Hematopoietic multipotent progenitor cell treated with erythropoietin and hydrocortisone succinate and interleukin-3 and kit ligand, for 8 days (in vitro differentiated cells): ENCODE measurements at places on chromosomes 6 and 20.

- no peak for DNase-seq
These were observed 59.4 kb downstream of the GCNT2 start for GRCh38 chr6:10580570-10580969.

DNA sequence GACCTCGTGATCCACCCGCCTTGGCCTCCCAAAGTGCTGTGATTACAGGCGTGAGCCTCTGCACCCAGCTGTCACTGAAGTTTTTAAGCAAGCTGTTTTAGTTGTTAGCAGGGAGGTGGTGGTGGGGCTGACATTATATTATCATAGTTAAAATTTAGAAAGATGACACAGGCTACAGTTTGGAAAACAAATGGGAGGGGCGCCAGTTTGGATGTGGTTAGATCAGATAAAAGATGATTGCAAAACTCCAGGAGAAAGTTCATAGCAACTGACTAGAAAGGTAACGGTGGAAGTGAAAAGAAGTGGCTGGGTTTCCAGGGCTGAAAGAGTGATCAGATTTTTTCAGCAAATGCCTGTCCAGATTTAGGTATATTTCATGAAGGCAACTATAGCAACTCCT is 311.9 kb upstream of the CITED2 start:
- DNase-seq: no peak

GRCh38 chr6:46010270-46010669 is 5.4 kb downstream of the CLIC5 start:
- DNase-seq: no peak

DNA sequence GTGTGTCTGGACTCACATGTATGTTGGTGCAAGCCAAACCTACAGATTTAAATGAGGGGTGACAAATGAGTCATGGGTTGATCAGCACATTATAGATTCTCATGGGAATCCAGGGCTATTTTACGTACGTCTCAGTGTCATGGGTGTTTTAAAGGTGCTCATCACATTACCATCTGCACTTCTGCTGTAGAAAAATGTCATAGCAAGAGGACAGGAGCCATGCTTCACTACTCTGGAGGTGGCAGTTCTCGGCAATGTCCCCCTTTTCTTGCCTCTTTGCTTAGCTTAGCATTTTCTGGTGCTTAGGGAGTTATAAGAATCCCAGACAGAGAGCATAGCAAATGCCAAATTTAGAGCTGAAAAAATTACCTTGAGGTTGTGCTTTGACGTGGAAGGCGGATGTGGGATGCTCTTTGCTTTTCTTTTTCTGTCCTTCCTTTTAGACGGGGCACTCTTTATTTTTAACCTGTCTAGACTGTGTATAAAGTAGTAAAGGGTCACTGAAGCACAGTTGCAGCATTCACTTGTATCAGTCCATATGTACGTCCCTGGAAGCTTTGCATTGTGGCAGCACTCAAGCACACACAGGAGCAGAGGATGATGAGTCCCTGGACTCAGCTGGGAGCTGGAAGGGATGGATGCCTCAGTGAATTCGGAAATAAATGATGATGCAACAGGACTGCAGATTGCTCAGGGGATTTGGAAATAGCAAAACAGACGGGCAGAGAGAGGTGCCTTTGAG is 139.7 kb downstream of the SYNDIG1 start:
- no peak for DNase-seq

DNA sequence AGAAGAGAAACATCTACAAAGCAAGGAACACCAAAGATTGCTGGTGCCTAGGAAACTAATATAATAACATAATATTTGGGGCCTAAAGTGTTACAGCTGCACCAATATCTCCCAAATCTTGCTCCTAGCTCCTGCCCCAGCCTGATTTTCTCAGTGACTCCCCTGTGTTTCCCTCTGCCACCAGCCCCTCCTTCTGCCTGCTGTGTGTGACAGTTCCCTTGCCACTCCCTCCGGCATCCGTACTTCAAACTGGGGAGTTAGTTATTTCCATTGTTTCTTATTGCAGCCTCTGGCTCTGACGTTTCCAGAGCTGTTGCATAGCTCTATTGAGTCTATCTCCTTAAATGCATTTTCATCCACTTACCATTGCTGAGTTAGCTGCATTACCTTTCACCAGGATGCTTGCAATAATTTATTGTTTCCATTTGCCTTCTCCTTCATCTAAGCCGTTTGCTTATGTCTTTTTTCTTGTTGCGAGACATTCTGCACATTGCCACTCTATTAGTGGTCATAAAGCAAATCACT is 43.1 kb downstream of the ESR1 start:
- DNase-seq: no peak

GRCh38 chr6:24919056-24919892 is 16.5 kb downstream of the RIPOR2 start:
- DNase-seq: no peak

DNA sequence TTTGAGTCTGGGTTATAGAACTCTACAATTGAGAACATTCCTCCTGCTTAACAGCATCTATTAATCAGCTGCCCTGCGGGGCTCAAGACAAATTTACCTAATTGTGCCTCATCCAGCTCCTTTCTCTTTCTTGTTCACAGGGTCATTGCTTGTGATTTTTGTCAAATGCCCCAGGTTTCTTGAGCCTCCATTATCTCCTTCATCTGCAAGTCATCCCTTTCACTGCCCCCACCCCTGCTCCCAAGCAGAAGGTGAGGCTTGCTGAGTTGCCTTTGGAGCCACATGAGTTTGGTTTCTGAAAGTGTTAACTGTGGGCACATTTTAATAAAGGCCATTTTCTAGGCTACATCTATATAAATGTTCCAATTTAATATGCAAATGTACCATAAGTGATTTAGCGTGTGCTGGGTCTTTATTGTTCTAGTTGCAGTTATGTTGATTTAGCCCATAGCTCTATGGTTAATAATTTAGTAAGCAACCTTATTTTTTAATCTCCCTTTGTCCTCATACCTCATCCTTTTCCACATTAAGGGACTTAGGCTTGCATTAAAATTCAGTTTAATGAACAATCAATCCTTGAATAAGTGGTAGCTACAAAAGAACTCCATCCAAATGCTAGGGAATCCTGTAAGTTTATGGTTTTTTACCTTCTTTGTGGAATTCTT is 56.1 kb downstream of the VSTM2L start:
- DNase-seq: no peak

DNA sequence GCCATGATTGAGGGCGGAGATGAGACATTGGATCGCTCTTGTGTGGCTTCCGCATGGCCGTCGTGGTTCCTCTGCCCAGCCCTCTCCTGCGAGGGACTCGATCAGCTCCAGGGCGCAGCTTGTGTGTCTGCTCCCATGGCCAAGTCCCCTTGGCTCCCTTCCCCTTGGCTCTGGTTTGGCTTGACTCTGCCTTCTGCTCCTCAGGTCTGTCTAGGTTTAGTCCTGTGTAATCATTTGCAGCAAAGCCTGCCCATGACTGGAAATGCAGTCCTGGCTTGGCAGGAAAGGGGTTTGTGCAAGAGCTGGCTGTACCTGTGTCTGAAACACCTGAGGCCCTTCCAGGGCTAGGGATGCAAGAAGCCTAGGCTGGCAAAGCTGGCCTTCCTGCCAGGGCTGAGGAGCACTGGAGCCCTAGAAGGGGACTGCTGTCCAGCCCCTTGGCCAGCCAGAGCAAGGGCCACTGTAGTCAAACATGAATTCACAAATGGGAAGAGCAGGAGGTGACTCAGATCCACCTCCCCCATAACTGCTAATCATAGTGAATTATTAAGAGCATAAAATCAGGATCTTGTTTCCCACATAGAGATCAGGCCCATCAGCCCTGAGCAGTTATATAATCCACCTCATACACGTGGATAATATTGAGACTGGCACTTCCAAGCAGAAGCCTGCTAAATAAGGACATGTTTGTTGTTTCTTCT is 196.8 kb downstream of the FARS2 start:
- DNase-seq: no peak

- peak; percentile 42 for DNase-seq
These were observed 191.3 kb upstream of the ARID1B start for GRCh38 chr6:156585859-156586258.

- no peak for DNase-seq
These were observed 79.1 kb upstream of the SLC22A23 start for GRCh38 chr6:3535776-3536435.

DNA sequence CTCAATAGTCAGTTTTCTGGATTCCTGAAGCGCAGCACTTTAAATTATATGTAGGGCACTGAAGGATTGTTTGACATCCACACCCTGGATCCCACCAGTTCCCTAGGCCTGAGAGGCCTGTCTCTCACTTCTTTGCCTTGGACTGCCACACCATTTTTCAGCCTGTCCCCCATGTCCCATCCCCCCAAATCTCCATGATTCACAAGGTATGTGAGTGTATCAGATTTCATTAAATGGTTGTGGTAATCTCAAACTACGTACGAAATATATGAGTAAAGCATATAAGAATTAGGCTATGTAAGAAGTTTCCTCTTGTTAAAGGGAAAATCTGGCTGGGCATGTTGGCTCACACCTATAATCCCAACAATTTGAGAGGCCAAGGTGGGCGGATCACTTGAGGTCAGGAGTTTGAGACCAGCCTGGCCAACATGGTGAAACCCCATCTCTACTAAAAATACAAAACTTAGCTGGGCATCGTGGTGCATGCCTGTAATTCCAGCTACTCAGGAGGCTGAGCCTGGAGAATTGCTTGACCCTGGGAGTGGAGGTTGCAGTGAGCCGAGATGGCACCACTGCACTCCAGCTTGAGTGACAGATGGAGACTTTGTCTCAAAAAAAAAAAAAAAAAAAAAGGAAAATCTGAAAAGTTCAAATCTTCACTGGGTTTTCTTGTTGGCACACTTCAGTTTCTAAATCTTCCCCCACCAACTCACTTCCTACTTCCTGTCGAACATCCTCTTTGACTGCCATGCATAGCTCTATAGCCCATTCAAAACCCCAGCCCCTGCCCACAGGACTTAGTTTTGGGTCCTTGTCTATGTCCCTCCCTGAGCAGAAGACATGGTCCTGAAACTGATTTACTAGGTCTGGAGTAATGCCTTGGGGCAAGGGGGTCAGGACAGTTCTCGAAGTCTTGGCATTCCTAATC is 97.3 kb upstream of the SHLD1 start:
- DNase-seq: no peak

DNA sequence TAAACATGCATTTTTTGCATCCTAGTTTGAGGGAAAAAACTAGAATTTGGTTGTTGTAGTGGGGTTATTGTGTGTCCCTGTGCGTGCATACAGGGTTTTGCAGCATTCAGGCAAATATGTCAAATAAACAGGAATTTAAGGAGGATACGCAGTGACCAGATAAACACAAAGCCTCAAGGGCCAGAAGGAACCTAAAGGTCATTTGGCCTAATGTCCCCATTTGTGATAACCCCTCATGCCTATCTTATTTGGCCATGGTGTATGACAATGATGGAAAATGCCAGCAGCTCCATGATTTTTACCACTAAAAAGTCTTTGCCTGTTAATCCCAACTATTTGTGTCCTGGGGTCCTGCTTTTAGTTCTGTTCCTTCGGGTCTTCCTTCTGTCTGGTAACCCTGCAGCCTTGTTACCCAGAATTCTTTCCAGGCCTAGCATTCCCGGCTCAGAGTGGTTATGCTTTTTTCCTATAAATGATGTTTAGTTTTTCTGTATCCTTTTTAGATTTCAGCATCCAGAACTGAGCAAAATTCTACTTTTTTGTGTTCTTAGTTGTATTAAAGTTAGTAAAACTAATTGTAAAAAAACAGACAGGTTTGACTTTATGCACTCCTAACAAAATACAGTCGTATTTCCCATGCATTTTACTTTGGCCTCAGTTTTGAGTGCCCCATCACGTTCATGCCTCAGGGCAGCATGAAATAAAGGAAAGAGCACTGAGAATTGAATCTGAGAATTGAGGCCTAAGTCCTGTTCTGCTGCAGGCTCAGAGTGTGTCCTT is 4.4 kb downstream of the STX16 start:
- DNase-seq: no peak

DNA sequence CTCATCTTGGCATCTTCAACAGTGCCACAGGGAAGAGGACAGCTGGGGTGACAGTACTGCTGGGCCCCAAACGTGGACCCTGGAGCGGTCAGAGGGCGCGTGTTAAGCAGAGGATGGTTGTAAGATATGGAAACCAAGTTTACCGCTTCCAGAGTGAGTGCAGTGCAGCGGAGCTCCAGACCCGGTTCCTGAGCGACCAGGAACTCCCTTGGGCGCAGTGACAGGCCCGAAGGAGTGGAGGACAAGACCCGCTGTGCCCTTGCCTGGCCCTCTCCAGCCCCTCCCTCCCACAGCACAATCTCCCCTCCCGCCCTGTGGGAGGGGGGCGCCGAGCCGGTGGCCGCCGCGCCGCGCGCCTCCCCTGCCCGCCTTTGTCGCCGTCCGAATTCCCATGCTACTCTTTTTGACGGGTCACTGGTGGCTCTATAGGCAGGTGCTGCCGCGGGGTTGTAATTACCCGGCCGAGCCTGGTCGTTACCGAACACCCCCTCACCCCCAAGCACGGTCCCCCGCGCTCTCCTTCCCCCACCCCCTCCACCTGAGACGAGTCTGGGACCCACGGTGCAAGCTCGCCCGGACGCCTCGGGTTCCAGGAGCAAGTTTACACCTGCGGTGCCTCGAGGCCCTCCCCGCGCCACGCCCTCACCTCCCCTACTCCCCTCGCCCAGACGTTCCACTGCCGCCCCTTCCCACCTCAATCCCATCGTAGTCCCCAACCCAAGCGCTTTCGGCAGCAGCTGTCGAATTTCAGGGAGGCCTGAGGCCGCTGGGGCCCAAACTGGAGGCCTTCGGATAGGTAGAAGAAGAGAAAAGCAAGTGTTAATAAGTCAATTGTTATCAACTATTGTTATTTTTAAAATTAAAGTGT is 3.9 kb downstream of the NR2E1 start:
- no peak for DNase-seq

DNA sequence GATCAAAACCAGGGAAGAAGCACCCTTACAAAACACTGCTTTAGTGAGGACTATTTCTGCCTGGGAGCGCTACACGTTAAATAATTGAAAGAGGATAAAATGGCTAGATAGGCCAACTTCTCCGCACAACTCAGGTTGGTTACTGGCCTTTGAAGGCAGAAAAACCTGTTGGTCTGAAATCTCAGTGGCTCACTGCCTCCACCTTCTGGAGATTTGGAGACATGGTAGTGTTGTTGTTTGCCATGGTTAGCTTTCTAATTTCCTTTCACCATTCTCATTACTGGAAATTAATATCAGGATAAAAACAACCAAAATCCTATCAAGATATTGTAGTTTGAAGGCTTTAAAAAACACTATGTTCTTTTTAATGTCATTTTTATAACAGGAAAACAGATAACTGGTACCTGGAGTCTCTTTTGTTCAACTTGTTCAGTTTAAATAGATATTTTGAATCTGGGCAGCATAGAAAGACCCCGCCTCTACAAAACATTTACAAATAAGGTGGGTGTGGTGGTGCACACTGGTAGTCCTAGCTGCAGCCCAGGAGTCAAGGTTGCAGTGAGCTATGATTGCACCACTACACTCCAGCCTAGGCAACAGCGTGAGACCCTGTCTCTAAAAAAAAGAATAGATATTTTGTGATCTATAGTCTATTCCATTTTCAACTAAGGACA is 27.5 kb upstream of the BCLAF1 start:
- peak; percentile 82 for DNase-seq

DNA sequence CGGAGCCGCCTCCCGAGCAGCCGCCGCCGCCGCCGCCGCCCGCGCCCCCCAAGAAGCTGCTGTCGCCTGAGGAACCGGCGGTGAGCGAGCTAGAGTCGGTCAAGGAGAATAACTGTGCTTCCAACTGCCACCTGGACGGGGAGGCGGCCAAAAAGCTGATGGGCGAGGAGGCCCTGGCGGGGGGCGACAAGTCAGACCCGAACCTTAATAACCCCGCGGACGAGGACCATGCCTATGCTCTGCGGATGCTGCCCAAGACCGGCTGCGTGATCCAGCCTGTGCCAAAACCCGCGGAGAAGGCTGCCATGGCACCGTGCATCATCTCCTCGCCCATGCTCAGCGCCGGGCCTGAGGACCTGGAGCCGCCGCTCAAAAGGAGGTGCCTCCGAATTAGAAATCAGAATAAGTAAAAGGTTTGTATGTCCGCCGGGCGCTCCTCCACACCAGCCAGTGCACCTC is 145.2 kb downstream of the SOBP start:
- DNase-seq: no peak
